Activated CD4-positive, alpha-beta T cell treated with anti-CD3 and anti-CD28 coated beads for 24 hours (primary cell): ENCODE measurements at places on chromosomes 6 and 20.

DNA sequence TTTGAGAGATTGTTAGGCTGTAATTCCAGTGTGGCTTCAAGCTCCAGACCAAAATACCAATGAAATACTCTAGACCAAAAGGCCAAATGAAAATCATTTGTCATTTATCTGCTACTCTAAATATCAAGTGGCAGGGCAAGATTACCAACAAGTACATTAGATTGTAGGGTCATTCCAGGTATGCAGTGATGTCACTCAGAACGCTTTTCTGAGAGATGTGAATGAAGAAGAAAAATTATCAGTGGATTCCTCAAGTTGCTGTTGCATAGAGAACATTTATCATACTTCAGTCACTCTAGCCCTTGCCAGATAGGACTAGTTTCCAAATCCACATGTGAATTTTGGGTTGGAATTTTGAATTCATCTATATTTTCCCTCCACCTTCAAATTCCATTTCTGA is 65.0 kb downstream of the ZFAND3 start:
- DNase-seq = no peak

- DNase-seq = no peak
These were observed 576.4 kb downstream of the HDGFL1 start for GRCh38 chr6:23145781-23146180.

- no peak for DNase-seq
These were observed 49.7 kb downstream of the JPH2 start for GRCh38 chr20:44137266-44137801.

DNA sequence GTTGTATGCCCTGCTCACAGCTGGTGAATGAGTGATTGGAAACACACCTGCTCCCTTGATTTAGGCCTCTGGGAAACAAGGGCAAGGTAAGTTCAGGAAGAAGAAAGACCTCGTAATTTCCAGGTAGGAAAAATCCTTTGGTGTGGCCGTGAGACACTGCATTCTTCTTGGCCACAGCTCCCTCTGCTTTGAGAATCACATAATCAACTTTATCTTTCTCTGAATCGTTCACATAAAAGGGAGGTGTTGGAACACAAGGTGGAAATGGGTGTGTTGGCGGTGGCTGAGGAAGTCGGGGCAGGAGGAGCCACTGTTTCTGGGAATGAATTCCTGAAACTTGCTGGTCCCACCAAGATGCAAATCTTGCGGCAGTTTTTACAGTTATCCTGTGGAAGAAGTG is 25.9 kb downstream of the FAM209B start:
- no peak for DNase-seq

GRCh38 chr6:136782021-136782770 is 10.1 kb downstream of the MAP3K5 start:
- DNase-seq = no peak

DNA sequence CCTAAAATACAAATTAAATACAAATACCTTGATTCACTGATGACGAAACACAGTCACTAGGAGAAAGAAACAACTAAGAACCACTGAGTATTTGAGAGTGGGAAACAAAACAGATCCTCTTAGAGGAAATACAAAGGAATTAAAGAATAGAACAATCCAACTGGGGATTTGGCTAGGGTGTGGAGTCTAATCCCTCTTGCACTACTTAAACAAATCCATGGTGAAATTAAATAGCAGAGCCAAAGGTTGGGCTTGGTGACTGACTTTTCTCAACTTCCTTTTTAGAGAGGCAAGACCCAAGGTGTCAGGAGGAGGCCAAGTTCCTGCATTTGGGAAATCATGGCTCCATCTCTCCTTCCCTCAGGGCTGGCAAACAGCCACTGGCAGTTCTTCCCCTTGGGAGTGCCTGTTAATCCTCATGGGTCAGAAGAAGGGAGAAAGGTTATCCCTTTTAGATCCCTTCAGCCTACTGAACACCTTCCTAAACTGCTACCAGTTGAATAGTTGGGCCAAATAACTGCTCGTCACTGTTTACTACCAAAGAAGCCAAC is 101.2 kb upstream of the TRAF3IP2 start:
- no peak for DNase-seq

GRCh38 chr6:163380216-163380615 is 34.3 kb upstream of the QKI start:
- no peak for DNase-seq

DNA sequence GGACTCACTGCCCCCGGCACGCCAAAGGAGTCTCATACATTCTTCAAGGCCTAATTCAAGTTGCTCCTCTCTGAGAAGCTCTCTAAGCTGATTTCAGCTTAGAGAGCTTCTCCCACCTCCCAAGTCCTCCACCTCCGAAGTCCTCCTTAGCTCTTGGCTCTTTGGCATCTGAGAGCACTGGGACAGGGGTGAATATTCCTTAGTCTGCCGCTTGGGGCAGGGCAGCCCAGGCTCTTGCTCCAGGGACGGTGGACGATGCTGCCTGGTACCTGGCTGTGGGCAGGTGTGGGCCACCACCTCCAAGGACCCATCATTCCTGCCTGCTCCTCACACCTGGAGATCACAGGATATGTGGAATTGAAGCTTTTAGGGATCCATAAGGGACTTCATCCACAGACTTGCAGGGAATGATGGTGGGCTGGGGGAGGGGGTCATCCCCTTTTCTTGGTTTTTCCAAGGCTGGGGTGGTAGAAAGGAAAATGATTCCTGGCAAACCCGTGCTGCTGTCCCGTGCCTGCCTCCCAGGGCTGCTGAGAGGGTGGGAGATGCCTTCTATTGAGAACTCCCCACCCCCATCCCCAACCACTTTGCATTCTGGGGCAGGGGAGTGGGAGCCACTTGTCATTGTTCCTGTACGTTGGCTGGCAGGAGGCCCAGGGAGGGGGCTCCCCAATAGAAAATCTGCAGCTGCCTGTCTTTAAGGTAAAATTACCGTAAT is 57.4 kb downstream of the ARHGAP40 start:
- peak; percentile 12 for DNase-seq

GRCh38 chr6:93454533-93454932 is 35.2 kb upstream of the EPHA7 start:
- DNase-seq = no peak

- no peak for DNase-seq
These were observed 23.0 kb downstream of the LATS1 start for GRCh38 chr6:149694921-149695320.

DNA sequence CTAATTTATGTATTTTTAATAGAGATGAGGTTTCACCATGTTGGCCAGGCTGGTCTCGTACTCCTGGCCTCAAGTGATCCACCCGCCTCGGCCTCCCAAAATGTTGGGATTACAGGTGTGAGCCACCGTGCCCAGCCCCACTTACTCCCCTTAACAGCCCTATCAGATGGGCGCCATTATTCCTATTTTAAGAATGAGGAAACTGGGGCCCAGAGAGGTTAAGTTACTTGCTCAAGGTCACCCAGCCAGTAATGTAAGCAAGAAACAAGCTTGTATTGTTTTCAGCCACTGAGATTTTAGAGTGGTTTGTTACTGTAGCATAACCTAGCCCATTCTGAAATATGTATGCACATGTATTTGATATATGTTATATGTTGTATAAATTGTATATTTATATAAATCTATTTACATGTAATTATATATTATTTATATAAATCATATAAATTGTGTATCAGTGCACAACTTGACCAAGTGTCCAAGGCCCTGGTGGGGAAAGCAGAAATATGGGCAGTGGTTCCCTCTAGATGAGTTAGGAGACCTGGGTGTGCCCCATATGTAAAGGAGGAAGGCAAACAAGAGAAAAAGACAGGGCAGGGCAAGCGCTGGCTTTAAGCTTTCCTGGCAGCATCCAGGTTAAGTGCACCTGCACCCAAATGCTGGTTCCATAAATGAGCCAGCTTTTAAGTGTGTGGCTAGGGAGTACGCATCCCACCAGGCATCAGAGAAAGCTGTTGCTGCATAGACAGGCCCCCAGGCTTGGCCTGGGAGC is 1.2 kb upstream of the GUCA1A start:
- no peak for DNase-seq

DNA sequence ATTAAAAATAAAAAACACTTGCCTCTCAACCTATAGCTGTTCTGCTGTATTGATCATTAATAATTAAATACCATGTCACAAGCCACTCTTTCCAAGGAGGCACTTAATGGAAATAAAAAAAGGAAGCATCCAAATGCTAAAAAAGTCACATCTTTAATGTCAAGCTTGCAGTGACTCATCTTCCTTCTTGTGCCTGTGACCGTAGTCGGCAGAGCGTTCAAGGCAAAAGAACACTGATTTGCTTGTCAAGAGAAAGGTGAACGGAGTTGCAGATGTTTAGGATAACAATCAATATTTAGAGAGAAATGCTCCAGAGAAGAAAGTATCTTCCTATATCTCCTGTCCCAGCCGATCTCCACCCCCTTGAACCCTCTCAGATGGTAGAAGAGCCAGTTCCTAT is 341.0 kb upstream of the OPRM1 start:
- DNase-seq = no peak

- no peak for DNase-seq
These were observed 33.2 kb downstream of the HMGCLL1 start for GRCh38 chr6:55545791-55546190.

DNA sequence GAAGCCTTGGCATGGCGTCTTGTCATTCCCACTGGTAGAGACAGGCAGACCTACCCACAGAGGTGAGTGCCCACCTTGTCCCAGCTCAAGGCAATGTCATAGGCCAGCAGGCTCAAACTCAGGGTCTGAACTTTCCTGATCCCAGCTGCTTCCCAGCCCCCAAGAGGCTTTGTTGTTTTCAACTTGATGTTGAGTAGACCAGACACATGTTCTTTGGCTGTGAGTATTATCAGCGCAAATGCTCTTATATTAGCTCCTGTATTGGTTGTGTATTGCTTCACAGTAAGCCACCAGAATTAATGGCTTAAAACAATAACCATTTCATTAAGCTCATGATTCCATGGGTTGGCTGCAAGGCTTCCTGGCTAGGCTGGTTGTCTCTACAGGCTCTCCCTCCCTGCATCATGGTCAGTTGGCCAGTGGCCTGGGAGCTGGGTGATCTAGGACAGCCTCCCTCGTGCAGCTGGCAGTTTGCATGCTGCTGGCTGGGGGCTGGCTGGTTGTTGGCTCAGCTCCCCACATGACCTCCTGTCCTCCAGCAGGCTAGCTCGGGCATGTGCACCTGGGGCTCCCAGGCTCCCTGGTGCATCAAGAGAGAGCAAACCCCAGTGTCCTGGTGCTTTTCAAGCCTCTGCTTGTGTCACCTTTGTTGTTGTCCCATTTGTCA is 21.6 kb downstream of the TOX2 start:
- no peak for DNase-seq

DNA sequence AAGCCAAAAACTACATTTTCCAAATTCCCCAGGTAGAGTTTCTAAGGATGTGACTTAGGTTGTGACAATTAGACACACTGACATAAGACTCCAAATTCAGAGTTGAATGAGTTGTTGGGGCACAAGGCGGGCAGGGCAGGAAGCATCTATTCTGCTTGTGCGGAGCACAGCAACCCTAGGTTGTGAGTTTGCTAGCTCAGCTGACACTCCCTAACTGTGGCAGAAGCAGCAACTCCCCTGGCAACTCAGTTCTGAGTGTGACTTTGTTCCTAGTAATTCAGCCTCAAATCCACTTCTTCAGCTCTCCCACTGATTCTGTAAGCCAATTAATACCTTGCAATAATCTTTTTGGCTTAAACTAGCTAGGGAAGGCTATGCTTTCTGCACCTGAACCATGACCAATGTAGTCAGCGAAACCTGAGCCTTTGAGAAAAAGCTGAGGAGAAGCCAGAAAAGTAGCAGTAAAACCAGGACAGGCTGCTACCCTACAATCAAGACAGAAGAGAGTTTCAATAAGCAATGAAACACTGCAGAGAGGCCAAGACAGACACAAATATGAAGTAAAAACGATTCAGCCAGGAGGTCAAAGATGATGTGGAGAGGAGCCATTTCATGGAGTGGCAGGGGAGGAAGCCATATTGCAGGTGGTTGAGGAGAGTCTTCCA is 30.0 kb upstream of the PAQR8 start:
- DNase-seq = no peak

- no peak for DNase-seq
These were observed 16.6 kb downstream of the SNRPC start for GRCh38 chr6:34773916-34774315.
